ENCODE measurements at places on chromosomes 6 and 20. TPM values are rescaled to one million over a fixed set of nuclear protein-coding genes. Genes with fewer than 3 reads are reported as not detected.

TBPL1 gene
- total RNA-seq = 18.4 TPM

FAM184A gene
- 1.2 TPM for total RNA-seq

HS3ST5 gene
- total RNA-seq = 0.06 TPM

GSS gene
- total RNA-seq = 64.9 TPM

BTN3A1 gene
- 20.1 TPM for total RNA-seq

ZNF318 gene
- 5.5 TPM for total RNA-seq

NOTCH4 gene
- total RNA-seq = 2.2 TPM

NKX2-2 gene
- total RNA-seq = not detected

PLCB1 gene
- total RNA-seq = 24.3 TPM

MRPS18B gene
- total RNA-seq = 39.6 TPM

POM121L2 gene
- not detected for total RNA-seq

TNF gene
- total RNA-seq = not detected

NDUFAF4 gene
- total RNA-seq = 8.0 TPM

GGTLC1 gene
- not detected for total RNA-seq

TMX4 gene
- total RNA-seq = 30.3 TPM

ZSCAN31 gene
- 8.0 TPM for total RNA-seq

CFAP206 gene
- total RNA-seq = 0.31 TPM

ANKRD66 gene
- total RNA-seq = not detected

ROS1 gene
- total RNA-seq = not detected

C6orf15 gene
- not detected for total RNA-seq

HAO1 gene
- not detected for total RNA-seq

TRIM31 gene
- not detected for total RNA-seq

DCBLD1 gene
- 51.9 TPM for total RNA-seq

EDN1 gene
- 5.2 TPM for total RNA-seq

RREB1 gene
- 12.6 TPM for total RNA-seq

KCNK5 gene
- 0.06 TPM for total RNA-seq

HEY2 gene
- total RNA-seq = 1.7 TPM

PTCRA gene
- not detected for total RNA-seq

LHFPL5 gene
- not detected for total RNA-seq

SNRPB2 gene
- total RNA-seq = 48.7 TPM

ELOVL2 gene
- total RNA-seq = not detected

SLC35D3 gene
- total RNA-seq = not detected

RAET1L gene
- not detected for total RNA-seq

KDM1B gene
- total RNA-seq = 23.0 TPM

MACROD2 gene
- total RNA-seq = 0.56 TPM

TAP1 gene
- 35.9 TPM for total RNA-seq

SOX4 gene
- total RNA-seq = 16.2 TPM

RNGTT gene
- total RNA-seq = 18.0 TPM

CEP57L1 gene
- 25.3 TPM for total RNA-seq

SALL4 gene
- total RNA-seq = 0.12 TPM

GSTA3 gene
- 0.19 TPM for total RNA-seq

COL9A3 gene
- 0.26 TPM for total RNA-seq

RSPO4 gene
- total RNA-seq = not detected

C20orf202 gene
- not detected for total RNA-seq

MUC22 gene
- total RNA-seq = not detected

ZNF335 gene
- 13.3 TPM for total RNA-seq

ZKSCAN4 gene
- 5.7 TPM for total RNA-seq

NRM gene
- 2.2 TPM for total RNA-seq

SRSF6 gene
- 47.7 TPM for total RNA-seq

KIFC1 gene
- total RNA-seq = 18.8 TPM

BCL2L1 gene
- total RNA-seq = 75.4 TPM

METTL24 gene
- 2.1 TPM for total RNA-seq

Data from aortic smooth muscle cell (primary cell).